ENCODE measurements at places on chromosomes 11 and 22.

GRCh38 chr11:72405009-72405408 is 29.3 kb downstream of the CLPB start:
- DNase-seq, result no peak

GRCh38 chr11:80827781-80828180 is 1387.0 kb upstream of the TENM4 start:
- DNase-seq, result no peak

DNA sequence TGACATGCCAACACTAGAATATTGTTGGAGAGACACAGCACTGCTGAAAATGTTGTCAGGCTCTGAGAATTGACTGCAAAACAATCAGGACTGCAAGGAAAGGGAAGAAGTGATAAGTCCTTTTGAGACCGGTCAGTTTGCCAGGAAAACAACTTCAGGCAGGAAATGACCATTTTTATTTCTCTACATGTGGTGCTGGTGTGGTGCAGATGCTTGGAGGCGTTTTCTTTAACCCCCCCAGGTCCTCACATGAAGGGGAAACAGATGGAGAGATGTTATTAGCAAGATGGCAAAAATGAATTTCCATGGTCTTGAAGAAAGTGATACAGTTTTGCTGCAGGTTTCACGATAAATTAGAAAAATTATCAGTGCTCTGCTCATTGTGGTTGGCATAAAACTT is 5.7 kb downstream of the AP2A2 start:
- no peak for DNase-seq

GRCh38 chr11:36480833-36481232 is 29.2 kb downstream of the TRAF6 start:
- DNase-seq, result no peak

GRCh38 chr22:41405588-41405987 is 23.8 kb downstream of the TEF start:
- DNase-seq, result no peak

DNA sequence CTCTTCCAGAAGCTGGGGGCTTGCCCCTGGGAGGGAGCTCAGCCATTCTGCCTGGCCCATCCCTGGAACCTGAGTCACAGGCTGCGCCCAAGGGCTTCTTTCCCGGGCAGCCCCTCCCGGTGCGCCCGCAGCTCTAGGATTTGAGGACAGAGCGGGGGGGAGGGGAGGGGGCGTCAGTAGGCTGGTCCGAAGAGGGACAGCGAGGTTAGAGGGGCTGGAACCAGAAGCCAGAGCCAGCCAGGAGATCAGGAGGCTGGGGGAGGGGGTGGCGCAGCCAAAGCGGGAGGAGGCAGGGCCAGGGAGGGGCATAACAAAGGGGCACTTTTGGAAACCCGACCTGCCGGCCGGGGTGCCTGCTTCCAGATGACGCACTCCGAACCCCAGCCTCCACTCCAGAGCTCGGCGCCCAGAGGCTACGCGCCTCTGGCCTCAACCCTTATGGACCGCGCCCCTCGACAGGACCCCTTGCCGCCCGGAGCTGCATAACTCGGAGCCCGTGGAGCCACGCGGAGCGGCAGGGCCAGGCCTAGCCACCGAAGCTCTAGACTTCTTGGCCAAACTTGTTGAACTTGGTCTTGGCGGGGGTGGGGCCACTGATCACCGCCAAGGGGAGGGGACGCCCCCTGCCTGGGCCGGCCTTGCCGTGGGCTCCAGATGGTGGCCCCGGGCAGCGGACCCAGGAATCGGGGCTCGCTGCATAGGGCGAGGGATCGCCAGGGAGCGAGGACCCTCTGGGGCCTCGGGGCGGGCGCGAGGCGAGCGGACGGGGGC is 744 bp downstream of the PACSIN3 start:
- DNase-seq, result no peak

DNA sequence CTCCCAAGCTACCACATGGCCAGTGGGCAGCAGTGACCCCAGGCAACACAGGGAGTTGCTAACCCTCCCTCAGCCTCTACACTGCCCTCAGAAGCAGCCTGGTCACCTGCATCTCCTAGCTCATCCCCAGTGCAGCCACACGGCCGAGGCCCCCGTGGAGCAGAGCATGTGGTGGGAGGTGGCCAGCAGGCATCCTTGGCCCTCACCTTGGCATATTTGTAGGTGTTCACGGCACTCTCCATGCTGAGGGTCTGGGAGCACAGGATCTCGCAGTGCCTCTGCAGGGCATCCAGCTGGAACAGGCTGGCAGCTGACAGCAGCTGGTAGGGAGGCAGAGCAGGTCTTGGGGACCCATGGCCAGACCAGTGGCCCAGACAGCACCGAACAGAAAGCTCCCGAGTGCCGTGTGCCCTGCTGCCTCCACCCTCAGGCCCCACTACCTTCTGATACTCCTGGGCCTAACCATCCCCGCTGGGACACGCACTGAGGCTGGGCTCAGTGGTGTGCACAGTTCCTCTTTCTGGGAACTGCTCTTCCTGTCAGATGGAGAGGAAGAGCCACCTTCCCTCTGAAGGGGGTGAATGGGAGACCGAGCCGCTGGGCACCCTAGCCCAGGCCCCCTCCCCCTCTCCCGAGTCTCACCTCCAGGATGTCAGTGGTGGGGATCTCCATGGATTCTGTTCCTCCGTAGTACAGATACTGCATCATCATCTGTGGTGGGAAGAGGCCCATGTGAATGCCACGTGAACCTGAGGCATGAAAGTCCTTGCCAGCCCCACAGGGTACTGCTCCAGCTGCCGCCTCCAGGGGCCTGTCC is 48.8 kb downstream of the NAT10 start:
- DNase-seq, result no peak

DNA sequence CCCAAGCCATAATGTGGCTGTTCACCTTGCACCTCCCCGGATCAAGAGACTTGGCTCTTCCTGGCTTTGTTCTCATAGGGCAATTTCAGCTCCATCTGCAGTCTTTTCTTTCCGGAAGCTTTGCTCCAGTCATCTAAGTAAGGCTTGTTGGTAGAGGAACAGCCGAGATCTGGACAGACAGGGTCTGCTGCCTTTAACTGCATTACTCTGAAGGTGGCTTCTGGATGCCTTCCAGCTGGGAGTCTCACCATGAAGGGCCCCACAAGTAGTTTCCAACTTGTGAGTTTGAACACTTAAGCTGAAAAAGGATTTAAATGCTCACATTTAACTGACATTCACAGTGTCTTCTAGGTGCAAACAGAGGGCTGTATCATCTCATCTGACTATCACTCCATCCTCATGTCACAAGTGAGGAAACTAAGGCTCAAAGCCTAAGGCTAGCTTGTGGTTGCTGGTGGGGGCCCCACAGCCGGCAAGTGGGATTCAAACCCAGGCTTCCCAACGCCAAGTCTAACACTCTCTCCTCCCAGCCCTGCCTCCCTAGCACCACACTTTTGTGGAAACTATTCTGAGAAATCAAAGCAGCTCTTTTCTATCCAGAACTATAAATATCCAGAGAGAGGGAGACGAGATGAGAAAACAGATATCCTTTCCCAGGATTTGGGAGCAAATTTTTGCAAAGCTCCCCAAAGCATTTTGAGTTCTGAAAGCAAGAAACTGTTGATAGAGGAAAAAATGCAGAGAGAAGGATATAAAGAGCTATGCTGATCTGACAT is 58.4 kb downstream of the GALNT18 start:
- no peak for DNase-seq

- DNase-seq, result peak; percentile 17
Observed at GRCh38 chr22:31082606-31083376, 1.7 kb downstream of the SMTN start.

- DNase-seq, result no peak
Observed at GRCh38 chr11:72162891-72163492, 27.5 kb downstream of the FOLR3 start.

GRCh38 chr11:76577921-76578653 is 92.5 kb downstream of the LRRC32 start:
- DNase-seq, result no peak

DNA sequence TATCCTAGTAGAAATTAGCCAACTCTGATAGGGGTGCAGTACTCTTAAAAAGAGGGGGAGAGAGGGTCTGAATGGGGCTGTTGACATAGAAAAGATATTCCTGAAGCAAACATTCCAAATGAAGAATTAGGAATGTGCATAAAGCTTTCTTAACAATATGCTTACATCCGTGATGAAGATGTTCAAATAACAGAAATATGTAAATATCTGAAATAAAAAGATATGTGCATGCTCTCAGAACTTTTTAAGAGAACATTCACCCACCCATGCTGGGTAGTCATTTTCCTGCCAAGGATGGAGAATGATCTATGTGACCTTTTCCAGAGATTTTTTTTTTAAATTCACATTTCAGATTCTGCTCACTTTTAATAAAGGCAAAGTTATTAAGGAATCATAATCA is 80.6 kb downstream of the GRIA4 start:
- no peak for DNase-seq

- no peak for DNase-seq
Observed at GRCh38 chr11:134956450-134957210, 544.6 kb upstream of the B3GAT1 start.

DNA sequence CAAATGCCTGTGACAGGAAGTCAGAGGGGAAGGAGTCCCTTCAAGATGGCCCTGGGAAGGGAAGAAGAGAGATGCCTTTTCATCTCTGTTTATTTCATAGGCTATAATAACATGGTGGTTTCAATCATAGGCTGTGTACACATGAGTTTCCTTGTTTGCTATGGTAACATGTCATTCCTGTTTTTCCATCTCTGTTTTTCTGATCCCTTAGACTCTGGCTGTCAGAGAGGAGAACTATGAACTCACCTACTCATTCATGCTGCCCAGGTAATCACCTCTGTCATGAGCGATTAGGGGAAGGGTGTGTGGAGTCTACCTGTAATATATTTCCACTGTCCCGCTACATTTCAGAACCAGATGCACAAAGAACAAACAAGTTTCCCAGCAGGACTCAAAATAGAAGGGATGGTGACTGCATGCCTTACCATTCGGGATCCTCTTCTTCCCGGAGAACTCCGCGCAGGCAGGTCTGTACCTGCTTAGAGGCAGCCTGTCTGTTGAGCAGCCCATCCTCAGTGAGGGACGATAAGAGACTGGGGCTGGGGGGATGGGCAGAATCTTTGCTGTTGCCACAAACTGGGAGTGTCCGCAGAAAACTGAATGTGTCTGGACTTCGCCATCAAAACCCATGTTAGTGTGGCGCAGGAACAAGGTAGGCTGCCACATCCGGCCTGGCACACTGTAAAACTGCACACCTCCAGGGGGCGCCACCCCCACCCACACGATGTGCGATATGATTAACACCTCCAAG is 7.1 kb upstream of the PEX26 start:
- no peak for DNase-seq

- DNase-seq, result no peak
Observed at GRCh38 chr11:68670208-68670992, 13.9 kb upstream of the GAL start.

DNA sequence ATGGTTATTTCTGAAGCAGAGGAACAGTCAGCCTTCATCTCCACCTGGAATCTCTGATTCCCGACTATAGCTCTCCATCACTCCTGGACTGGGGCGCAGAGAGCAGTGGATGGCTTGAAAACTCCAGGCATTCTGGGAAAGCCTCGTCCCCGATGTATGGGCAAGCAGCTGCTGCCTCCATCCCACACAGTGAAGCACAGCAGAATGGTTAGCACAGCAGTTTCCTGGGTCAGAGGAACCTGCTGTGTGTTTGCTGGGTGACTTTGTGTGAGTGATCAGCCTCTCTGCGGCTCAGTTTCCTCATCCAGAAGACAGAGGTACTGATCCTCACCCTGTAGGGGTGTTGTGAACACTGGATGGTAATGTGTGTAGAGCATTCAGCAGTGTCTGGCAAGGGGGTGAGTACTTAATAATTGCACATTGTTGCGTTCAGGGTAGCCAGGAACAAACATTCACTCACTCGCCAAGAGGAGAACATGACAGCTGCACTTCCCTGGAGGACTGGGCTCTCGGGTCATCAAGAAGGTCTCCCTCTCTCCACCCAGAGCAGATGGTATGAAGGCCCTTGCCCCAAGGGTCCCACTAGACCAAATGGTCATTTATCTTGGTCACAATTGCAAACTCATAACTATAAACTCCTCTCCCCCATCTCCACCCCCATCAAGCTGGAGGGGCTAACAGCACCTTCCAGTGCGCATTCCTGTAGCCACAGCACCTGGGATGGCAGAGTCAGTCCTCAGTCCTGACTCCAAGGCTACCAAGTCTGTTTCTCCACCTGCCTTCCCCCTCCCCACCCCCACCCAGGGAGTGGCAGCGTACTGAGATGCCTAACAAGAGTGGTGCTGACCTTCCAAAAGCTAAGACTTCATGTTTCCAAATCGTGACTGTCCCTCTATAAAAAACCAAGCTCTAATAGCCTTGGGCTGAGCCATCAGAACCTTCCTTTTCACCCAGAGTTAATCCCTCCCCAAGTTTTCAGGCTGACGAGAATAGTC is 1.5 kb upstream of the CHST1 start:
- DNase-seq, result no peak

GRCh38 chr22:40178417-40179409 is 988 bp downstream of the TNRC6B start:
- DNase-seq, result no peak

DNA sequence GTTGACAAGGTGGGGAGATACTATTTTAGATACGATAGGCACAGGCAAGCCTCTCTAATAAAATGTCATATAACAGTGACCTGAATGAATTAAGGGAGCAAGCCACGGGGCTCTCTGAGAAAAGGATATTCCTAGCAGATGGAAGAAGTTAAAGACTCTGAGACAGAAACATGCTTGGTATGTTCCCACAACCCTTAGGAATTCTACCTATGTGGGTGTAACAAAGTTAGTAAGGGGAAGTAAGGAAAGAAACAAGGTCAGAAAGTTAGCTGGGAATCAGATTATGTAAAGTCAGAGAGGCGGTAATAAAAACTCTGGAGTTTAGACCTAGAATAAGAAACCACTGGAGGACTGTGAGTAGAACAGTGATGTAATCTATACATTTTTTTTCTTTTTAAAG is 59.7 kb upstream of the GDPD4 start:
- DNase-seq, result no peak

GRCh38 chr22:28647216-28647615 is 32.4 kb downstream of the TTC28 start:
- DNase-seq, result no peak

DNA sequence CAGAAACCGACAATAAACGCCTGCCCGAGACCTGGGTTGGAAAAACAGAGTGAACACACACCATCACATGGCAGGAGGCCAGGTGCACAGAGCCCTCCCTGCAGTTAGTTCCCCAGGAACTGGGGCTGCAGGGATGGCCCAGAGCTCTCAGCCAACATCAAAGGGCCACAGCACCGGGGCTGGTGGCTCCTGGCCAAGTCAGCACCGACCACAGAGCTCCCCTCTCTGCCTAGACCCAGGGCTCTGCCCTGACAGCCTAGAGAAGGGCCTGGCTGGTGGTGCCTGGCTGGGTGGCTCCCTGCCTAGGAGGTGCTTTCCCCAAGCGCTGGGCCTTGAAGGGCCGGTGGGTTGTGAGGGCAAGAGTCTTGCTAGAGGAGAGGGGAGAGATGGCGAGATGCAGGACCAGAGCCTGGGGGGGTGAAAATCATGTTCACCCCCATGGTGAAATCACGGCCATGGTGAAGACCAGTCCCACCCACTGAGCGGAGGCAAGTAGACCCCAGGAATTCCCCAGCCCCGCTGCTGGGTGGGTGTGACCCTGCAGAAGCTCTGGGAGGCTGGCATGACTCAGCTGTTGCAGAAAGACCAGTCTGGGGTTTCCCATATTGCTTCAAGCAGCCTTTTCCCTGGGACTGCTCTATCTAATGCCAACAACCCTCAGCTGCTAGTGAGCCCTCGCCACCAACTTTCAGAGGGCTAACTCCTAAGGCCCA is 7.2 kb upstream of the BID start:
- peak; percentile 31 for DNase-seq

- no peak for DNase-seq
Observed at GRCh38 chr11:94449029-94449428, 44.6 kb downstream of the MRE11 start.

Data from activated CD4-positive, CD25-positive, alpha-beta regulatory T cell treated with anti-CD3 and anti-CD28 coated beads, Interleukin-2, amount 50 U/mL, for 16 hours (primary cell).